ENCODE measurements at places on chromosomes 7 and 10.

DNA sequence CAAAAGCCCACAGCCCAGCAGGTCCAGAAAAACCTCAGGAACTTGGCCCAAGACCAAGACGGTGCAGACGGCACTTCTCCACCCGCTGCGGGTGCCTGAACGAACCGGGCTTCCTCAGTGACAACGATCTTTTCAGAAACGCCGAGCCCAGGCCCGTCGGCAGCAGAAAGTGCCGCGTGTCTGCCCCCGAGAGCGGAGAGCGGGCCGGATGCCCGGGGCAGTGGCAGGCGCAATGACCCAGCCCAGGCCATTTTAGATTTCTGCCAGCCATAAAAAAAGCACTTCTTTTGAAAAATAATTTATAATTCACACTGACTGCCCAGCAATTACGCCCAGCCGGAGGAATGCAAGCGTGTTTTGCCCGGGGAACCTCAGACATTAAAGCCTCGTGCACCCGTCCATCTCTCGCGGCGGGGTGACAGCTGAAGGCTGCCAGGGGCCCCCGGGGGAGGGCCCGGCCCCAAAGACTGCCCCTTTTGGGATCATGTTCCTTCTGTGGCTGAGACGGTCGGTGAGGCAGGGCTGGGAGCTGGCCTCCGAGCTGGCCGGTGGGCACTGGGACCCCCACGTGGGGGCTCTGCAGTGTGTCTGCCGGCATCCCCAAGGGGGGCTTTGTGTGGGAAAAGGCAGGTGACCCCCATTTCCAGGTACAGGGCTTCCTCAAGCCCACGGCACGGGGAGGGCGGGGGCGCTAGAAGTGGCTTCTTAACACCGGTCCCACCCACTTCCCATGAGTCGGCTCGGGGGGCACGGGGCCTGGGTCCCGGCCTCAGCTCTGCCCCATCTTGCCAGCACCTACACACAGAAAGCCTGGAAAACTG, 71.3 kb upstream of the PDGFA start:
- DNase-seq = no peak

DNA sequence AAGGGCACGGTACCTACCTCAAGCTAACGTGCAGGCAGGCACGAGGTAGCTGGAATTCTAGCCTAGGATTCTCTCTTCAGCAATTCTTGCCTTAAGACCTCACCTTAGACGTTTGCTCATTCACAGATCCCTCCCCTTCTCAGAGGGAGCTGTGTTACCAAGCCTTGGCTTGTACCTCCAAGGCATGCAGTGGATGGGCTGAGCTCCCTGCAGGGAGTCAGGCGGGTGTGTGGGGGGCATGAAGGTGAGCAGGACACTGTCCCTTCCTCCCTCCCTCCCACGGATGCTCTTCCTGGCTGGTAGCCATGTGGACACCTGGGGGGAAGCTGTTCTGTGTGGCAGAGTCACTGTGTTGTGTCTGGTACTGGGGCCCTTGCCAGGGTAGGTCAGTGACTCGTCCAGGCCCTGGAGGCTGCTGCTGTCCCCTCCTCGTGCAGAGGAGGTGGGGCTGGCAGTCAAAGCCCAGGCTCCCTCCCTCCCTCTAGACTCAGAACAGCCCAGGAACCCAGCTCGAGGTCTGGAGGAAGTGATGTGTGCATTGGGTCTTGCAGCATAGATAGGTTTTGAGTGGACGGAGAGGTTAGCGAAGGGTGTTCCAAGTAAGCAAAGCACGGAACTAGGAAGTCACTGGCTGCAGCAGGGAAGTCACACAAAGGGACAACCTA, 222.2 kb upstream of the SH2B2 start:
- no peak for DNase-seq

DNA sequence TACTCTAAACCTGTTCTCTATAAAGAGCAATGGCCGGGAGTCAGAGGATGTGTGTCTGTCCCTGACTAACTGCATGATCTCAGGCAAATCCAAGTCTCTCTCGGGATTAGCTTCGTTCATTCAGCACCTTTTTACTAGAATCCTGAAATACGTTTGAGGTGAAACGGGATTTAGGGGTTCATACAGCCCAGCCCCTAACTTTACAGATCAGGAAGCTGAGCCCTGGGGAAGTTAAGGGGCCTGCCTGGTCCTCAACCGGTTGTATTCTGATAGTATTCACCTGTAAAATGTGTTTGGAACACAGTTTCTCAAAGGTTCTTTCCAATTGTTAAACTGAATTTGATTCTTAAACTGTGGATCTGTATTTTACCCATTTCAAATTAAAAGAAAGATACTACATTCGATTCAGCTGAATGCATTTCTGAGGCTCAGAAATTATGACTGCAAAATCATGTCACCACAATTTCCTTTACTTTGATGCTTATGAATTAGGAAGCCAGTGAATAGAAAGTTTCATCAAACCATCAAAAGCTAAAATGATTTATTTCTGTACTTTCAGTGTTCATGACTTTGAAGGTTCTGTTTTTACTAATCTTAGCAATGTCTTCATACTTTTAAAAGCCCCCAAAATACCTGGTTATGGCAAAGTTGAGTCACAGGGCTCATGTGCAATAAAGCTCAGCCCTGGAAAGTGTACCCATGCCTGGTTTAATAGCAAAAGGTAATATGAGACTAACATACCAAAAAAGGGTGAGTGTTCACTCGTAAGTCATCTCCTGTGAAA, 28.9 kb upstream of the EZH2 start:
- DNase-seq = no peak

- no peak for DNase-seq
Measured at GRCh38 chr10:130931256-130931655, 380.3 kb downstream of the TCERG1L start.
